ENCODE measurements at places on chromosomes 3 and 15. TPM values are rescaled to one million over a fixed set of nuclear protein-coding genes. Genes with fewer than 3 reads are reported as not detected.

Gene PDZRN3
- polyA plus RNA-seq = 39.1 TPM

Gene CRYBG3
- 19.3 TPM for polyA plus RNA-seq

Gene CFAP92
- polyA plus RNA-seq = 1.8 TPM

- DNase-seq = no peak
Measured at GRCh38 chr3:16945330-16945729, 60.6 kb downstream of the PLCL2 start.

Data from left renal cortex interstitium (tissue), 4 donors.